ENCODE measurements at places on chromosomes 16 and 17. TPM values are rescaled to one million over a fixed set of nuclear protein-coding genes. Genes with fewer than 3 reads are reported as not detected.

DNA sequence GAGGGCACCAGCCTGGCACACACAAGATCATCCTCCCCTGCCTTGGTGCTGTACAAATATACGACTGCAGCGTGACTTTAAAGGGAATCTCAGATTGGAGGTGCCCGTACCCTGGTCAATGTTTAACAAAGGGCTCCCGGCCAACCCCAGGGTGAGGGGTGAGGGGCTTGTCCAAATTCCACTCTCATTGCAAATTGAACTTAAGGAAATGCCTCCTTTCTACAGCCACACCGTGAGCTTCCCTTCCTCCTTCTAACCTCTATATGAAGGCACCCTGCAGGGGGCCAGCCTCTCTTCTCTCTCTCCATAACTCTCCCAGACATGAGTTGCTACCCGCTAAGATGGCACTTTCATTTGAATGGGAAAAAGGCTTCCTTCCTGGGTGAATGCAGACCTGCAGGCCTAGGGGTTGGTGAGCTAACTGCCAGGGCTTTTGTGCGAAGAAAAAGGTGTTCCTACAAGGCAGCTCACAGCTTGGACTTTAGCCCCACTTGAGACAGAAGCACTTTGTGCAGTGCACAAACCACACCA lies 76.6 kb downstream of the IRF8 start:
- H3K27ac ChIP-seq: no peak overlapping the region
- no peak overlapping the region for H3K4me3 ChIP-seq
- no peaks in the 10 kb centered on the region for H3K27me3 ChIP-seq
- no peaks in the 10 kb centered on the region for H3K36me3 ChIP-seq

- H3K36me3 ChIP-seq: no peaks in the 10 kb centered on the region
- H3K27me3 ChIP-seq: no peaks in the 10 kb centered on the region
- H3K27ac ChIP-seq: no peak overlapping the region
- no peaks in the 10 kb centered on the region for H3K4me1 ChIP-seq
These were observed 17.9 kb upstream of the ZFHX3 start for GRCh38 chr16:73065632-73066330.

DNA sequence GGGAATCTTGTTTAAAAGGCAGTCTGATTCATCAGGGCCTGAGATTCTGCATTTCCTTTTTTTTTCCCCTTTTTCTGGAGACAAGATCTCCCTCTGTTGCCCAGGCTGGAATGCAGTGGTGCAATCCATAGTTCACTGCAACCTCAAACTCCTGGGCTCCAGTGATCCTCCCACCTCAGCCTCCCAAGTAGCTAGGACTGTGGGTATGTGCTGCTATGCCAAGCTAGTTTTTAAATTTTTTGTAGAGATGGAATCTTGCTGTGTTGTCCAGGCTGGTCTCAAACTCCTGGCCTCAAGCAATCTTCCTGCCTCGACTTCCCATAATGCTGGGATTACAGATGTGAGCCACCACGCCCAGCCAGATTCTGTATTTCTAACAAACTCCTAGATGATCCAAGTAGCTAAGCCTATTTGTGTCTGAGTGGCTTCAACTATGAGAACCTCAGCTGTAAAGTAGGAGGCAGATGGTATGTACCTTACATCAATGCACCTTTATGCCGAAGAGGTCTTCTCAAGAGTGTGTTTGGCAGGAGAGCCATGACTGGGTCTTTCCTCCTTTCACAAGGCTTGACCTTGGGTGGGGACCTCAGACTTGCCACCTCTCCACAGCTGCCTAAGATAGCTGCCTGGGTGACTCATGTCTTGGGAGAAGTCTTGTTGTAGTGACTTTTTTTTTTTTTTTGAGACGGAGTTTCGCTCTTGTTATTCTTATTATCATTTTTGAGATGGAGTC lies 10.9 kb downstream of the LDAF1 start:
- no peak overlapping the region for H3K27ac ChIP-seq
- no peaks in the 10 kb centered on the region for H3K36me3 ChIP-seq
- no peaks in the 10 kb centered on the region for H3K4me1 ChIP-seq
- no peak for DNase-seq

- H3K4me3 ChIP-seq: no peak overlapping the region
- no peaks in the 10 kb centered on the region for H3K36me3 ChIP-seq
- no peaks in the 10 kb centered on the region for H3K4me1 ChIP-seq
- DNase-seq: no peak
- H3K27me3 ChIP-seq: no peaks in the 10 kb centered on the region
These were observed 62.3 kb downstream of the MARCHF10 start for GRCh38 chr17:62745806-62746205.

DNA sequence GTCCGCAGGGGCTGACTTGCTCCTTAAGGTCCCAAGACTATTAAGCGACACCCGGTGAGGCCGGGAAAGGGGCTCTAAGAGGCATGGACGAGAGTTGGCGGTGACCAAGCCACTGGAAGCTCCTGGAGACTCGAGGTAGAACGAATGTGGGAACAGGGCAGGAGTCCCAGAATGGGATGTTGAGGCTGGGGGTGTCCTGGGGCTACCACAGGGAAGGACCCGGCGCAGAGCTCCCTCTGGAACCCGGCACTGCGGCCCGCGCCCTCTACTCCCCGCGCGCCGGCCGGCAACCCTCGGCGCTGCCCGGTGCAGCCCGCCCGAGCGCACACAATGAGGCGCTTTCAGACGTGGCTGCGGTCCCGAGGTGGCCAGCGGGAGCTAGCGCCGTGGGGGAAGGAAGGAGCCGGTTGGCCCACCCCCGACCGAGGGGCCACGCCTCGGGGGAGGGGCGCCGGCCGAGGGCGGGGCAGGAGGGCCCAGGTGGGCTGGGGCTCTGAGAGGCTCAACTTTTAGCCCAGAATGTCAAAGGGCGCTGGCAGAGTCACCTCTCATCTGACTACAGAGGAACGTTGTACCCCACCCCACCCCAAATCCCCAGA lies at the start of gene CHST6:
Gene CHST6 (minus strand): TSS at position 366 of the 599 bp plus-strand sequence. CDS start 15,613 bp downstream, outside the sequence.
- H3K36me3 ChIP-seq: no peaks in the 10 kb centered on the region
- H3K27ac ChIP-seq: no peak within 1 kb of the TSS
- H3K4me3 ChIP-seq: no peak within 1 kb of the TSS
- H3K4me1 ChIP-seq: no peaks in the 10 kb centered on the region
- H3K27me3 ChIP-seq: no peaks in the 10 kb centered on the region

GRCh38 chr17:70552230-70552981 lies 383.1 kb downstream of the KCNJ2 start:
- no peak overlapping the region for H3K4me3 ChIP-seq
- no peaks in the 10 kb centered on the region for H3K4me1 ChIP-seq
- H3K27me3 ChIP-seq: no peaks in the 10 kb centered on the region
- DNase-seq: no peak
- no peaks in the 10 kb centered on the region for H3K36me3 ChIP-seq

DNA sequence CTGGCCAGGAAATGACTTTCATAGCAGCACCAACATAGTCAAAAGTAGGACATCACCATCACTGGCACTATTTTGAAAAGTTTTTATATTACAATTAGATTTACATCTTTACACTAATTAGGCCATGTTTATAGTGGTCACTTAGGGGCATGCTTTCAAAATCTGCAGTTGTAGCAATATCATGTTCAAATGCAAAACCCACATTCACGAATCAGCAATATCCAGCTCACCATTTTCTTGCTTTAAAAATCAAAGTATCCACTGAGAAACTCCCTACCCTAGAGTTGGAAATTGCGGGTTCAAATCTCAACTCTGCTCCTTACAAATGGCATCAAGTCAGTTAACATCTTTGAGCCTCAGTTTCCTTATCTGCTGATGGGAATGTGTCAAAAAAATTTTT lies 237.4 kb downstream of the ZFHX3 start:
- H3K4me3 ChIP-seq: no peak overlapping the region
- no peaks in the 10 kb centered on the region for H3K4me1 ChIP-seq
- H3K27ac ChIP-seq: no peak overlapping the region
- no peaks in the 10 kb centered on the region for H3K36me3 ChIP-seq
- no peaks in the 10 kb centered on the region for H3K27me3 ChIP-seq

GRCh38 chr17:1802429-1802828 lies 27.3 kb downstream of the SMYD4 start:
- H3K27ac ChIP-seq: no peak overlapping the region
- peaks cover 5% of the 10 kb centered on the region for H3K36me3 ChIP-seq
- DNase-seq: no peak
- no peaks in the 10 kb centered on the region for H3K4me1 ChIP-seq

- H3K4me3 ChIP-seq: peak overlapping the region; percentile 56
- no peaks in the 10 kb centered on the region for H3K36me3 ChIP-seq
- no peaks in the 10 kb centered on the region for H3K27me3 ChIP-seq
- peaks cover 28% of the 10 kb centered on the region for H3K4me1 ChIP-seq
These were observed 741 bp upstream of the GRB2 start for GRCh38 chr17:75406222-75406615.

GRCh38 chr16:57976331-57976796 lies 5.4 kb upstream of the CNGB1 start:
- no peak for DNase-seq
- no peak overlapping the region for H3K4me3 ChIP-seq
- H3K4me1 ChIP-seq: no peaks in the 10 kb centered on the region
- no peaks in the 10 kb centered on the region for H3K27me3 ChIP-seq
- H3K27ac ChIP-seq: no peak overlapping the region

- H3K4me3 ChIP-seq: peak overlapping the region; percentile 39
- H3K27me3 ChIP-seq: no peaks in the 10 kb centered on the region
- DNase-seq: no peak
- H3K4me1 ChIP-seq: peaks cover 13% of the 10 kb centered on the region
- peaks cover 5% of the 10 kb centered on the region for H3K36me3 ChIP-seq
- peak overlapping the region; percentile 76 for H3K27ac ChIP-seq
These were observed 382 bp downstream of the PITPNA start for GRCh38 chr17:1562176-1562643.

GRCh38 chr16:79509211-79509631 lies 91.3 kb downstream of the MAF start:
- no peaks in the 10 kb centered on the region for H3K36me3 ChIP-seq
- H3K4me1 ChIP-seq: no peaks in the 10 kb centered on the region
- DNase-seq: no peak
- H3K27me3 ChIP-seq: no peaks in the 10 kb centered on the region

DNA sequence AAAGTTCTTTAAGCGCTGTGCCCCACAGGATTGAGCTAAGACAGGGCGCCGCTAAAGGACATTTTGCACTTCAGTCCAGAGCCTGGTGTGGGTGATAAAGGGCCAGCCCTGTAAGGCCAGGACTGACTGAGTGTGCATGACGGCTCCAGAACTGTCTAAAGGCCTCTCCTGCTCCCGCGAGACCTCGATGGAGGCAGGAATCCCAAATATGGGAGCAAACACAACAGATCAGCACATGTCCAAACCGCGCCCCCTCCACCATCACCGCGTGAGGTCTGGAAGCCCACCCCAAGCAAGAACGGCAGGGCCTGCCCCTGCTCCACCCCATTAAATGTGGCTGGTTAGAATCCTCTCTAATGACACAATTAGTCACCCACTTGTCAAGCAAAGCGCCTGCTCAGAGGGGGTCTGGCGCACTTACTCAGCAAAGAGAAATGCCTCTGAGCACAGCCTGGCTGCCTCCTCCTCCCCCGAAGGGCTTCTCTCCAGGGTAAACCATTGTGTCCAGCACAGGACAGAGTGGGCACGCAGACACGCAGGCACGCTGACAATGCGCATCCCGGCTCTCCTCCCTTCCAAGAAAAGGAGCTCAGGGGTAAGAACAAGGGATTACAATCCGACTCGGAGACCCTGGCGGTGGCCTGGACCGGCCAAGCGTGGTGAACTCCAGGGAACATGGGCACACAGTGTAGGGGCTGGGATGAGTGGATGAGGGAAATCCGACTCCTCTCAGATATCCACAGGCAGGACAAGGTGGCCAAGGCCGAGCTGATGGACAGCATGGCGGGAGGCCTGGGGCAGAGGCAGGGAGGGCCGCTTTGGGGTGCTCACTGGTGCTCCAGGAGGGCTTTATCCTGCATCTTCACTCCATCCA lies 1.5 kb downstream of the MXRA7 start:
- no peak for DNase-seq
- H3K4me3 ChIP-seq: no peak overlapping the region
- no peak overlapping the region for H3K27ac ChIP-seq

DNA sequence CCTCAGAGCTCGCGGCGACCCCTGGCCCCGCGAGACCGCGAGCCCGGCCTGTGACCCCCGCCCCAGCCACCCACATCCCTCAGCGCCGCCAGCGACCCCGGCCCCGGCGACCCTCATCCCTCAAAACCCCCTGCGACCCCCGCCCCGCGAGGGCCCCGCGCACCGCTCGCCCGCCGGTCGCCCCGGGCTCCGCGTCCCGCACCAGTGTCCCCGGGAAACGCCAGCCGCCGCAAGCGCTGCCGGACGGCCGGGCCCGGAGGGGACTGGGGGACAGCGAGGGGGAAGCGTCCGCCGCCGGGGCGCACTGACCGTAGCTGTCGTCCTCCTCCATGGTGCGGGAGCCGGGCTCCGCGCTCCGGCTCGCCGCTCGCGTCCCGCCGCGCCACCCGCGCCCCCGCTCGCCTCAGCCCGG lies at the start of gene CYTH1:
Gene CYTH1 (minus strand): TSS at position 381 of the 412 bp plus-strand sequence. CDS start 50 bp downstream, at position 331.
- peak within 1 kb of the TSS; percentile 96 for H3K4me3 ChIP-seq
- DNase-seq: no peak
- no peaks in the 10 kb centered on the region for H3K36me3 ChIP-seq
- no peaks in the 10 kb centered on the region for H3K27me3 ChIP-seq
- peaks cover 49% of the 10 kb centered on the region for H3K4me1 ChIP-seq
- peak within 1 kb of the TSS; percentile 95 for H3K27ac ChIP-seq

- peak overlapping the region; percentile 79 for H3K27ac ChIP-seq
- H3K27me3 ChIP-seq: no peaks in the 10 kb centered on the region
- peak; percentile 54 for DNase-seq
- H3K4me3 ChIP-seq: peak overlapping the region; percentile 80
- H3K4me1 ChIP-seq: peaks cover 35% of the 10 kb centered on the region
These were observed 660 bp upstream of the PRRT2 start for GRCh38 chr16:29811170-29811895.

GRCh38 chr17:5775098-5775497 lies 190.8 kb upstream of the NLRP1 start:
- H3K36me3 ChIP-seq: no peaks in the 10 kb centered on the region
- no peaks in the 10 kb centered on the region for H3K27me3 ChIP-seq
- DNase-seq: no peak
- H3K4me3 ChIP-seq: no peak overlapping the region
- H3K27ac ChIP-seq: no peak overlapping the region

PIK3R5 gene
- 73.8 TPM for total RNA-seq

ZFP3 gene
- 14.7 TPM for total RNA-seq

TMEM219 gene
- total RNA-seq: 48.4 TPM

SLC4A1 gene
- total RNA-seq: not detected

PDE6G gene
- 32.0 TPM for total RNA-seq

MARCHF10 gene
- not detected for total RNA-seq

TP53TG3B gene
- not detected for total RNA-seq

CLEC19A gene
- total RNA-seq: not detected

HEATR9 gene
- total RNA-seq: not detected

KCNJ2 gene
- total RNA-seq: 0.37 TPM

AANAT gene
- 0.10 TPM for total RNA-seq

TP53TG3 gene
- not detected for total RNA-seq
